ENCODE measurements at places on chromosomes 1 and 21.

DNA sequence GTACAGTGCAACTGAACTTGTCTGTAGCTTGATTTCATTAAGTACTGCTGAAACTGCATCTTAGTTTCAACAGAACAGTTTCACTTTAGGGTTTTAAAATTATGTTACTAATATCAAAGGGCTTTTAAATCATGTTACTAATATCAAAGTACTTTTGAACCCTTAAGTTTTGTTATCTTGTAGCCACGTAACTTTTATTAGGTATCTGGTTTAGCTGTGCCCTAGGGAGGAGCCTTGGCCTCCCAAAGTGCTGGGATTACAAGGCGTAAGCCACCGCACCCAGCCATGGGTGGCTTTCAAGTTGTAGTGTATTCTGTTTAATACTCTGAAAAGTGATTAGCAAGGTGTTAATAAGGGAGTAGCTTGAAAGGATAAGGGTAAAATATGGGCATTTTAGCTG is 2.0 kb downstream of the KDM4A start:
- peak overlapping the region; percentile 80 for H3K4me3 ChIP-seq
- H3K27ac ChIP-seq: peak overlapping the region; percentile 95
- peak; percentile 17 for DNase-seq
- no peaks in the 10 kb centered on the region for H3K27me3 ChIP-seq

DNA sequence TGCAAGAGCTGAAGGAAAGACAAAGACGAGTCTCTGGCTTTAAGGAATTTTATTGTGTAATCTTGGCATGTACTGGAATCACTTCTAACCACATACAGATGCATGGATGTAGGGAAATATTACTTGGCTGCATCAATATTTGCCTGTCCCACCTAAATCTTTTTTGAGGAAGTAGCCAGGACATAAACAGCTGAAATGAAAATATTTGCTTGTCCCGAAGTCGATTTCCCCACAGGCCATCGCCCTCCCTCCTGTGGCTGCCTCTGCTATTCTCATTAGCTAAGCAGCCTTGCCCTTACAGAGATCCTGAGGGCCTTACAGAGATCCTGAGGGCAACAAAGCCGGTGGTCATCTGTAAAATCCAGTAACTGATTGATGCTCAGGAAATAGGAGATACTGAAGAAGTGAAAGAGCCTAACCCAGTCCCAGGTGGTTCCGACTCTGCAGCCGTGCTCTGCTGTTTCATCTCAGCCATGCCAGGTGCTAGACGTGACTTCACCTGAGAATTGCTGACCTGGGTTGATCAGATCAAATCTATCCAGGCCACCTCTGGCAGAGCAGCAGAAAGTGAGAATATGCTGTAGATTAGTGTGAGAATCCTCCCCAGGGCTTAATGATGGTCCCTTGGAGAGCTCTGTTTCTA is 25.5 kb downstream of the MAN1C1 start:
- H3K4me1 ChIP-seq: peaks cover 19% of the 10 kb centered on the region
- DNase-seq: peak; percentile 18
- H3K27ac ChIP-seq: no peak overlapping the region

GRCh38 chr1:235511470-235512240 is 7.4 kb upstream of the B3GALNT2 start:
- H3K4me1 ChIP-seq: peaks cover under 1% of the 10 kb centered on the region
- no peaks in the 10 kb centered on the region for H3K36me3 ChIP-seq
- H3K4me3 ChIP-seq: no peak overlapping the region
- H3K27ac ChIP-seq: no peak overlapping the region

DNA sequence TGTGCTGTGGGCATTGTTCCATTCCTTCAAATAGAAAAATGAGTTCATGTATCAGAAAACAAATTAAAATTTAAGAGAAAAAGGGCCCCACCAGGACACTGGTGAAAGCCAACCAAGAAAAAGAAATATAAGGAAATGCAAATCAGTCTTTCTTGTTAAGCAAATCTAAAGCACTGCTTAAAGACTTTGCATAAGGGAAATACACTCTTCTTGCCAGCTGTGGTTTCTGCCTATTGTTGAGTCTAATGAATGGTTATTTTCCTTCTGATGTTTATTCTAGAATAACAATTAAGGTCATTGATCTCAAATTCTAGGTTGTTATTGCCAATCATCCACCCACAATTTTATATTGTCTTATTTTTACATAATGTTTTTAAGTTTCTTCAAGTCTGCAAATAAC is 158.6 kb upstream of the SNX7 start:
- H3K4me3 ChIP-seq: no peak overlapping the region
- H3K36me3 ChIP-seq: no peaks in the 10 kb centered on the region
- no peak for DNase-seq

GRCh38 chr1:151403612-151404011 is 4.2 kb downstream of the PSMB4 start:
- peaks cover 14% of the 10 kb centered on the region for H3K4me1 ChIP-seq
- H3K27ac ChIP-seq: no peak overlapping the region
- no peak overlapping the region for H3K4me3 ChIP-seq
- no peak for DNase-seq

DNA sequence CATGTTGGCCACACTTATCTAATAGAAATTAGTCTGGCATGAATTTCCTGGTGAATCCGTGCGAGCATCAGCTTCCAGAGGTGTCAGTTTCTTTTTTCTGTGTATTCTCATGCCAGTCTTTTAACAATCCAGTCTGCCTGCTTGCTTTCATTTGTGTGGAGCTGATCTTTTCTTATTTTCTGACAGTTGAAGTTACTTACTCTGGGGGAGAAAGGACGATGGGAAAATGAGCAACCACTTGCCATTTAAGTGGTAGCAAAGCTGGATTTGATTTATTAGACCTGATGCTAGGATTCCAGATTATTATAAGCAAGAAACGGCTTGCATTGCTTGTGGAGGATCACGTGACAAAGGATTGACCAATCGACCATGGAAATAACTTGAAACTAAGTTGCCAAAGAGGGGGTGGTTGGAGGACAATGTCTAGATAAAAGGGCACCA is 24.3 kb upstream of the APP start:
- no peak overlapping the region for H3K4me3 ChIP-seq
- no peaks in the 10 kb centered on the region for H3K4me1 ChIP-seq
- H3K27me3 ChIP-seq: no peaks in the 10 kb centered on the region
- no peak for DNase-seq

DNA sequence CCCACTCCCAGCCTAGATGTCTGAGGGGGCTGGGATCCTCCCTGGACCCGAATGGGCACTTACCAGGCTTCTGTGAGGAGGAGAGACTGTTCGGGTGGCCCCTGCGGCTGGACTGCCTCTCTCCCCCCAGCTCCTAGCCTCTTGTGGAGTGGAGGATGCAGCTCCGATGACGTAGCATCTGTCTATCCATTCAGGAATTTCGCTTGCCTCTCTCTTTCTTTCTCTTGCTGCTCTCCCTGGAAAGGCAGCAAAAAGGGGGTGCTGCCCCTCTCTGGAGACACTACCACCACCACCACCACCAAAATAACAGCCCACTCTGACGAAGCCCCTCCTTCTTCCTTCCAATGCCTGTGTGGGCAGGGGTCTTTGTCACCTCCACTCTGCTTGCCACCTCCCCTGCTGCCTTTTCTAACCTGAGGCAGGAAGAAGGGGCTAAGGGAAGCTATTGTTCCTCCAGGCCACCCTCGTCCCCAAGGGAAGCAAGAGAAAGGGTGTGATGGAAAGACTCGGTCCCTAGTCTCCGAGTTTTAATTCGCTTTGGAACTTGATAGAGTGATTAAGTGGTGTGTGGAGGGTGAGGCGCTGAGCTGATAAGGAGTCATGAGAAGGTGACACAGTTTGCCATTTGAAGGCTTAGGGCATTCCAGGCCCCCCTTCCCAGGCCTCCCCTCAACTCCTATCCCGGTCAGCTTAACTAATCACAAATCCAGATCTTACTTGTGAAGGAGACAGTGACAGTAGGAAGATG is 60.5 kb downstream of the RHBG start:
- no peaks in the 10 kb centered on the region for H3K36me3 ChIP-seq
- H3K4me3 ChIP-seq: no peak overlapping the region
- no peak overlapping the region for H3K27ac ChIP-seq
- peaks cover 17% of the 10 kb centered on the region for H3K27me3 ChIP-seq
- H3K4me1 ChIP-seq: no peaks in the 10 kb centered on the region
- DNase-seq: no peak

GRCh38 chr1:159071970-159072582 is 4.5 kb downstream of the AIM2 start:
- no peaks in the 10 kb centered on the region for H3K36me3 ChIP-seq
- no peaks in the 10 kb centered on the region for H3K4me1 ChIP-seq
- no peaks in the 10 kb centered on the region for H3K27me3 ChIP-seq
- H3K27ac ChIP-seq: no peak overlapping the region
- peak; percentile 79 for DNase-seq

DNA sequence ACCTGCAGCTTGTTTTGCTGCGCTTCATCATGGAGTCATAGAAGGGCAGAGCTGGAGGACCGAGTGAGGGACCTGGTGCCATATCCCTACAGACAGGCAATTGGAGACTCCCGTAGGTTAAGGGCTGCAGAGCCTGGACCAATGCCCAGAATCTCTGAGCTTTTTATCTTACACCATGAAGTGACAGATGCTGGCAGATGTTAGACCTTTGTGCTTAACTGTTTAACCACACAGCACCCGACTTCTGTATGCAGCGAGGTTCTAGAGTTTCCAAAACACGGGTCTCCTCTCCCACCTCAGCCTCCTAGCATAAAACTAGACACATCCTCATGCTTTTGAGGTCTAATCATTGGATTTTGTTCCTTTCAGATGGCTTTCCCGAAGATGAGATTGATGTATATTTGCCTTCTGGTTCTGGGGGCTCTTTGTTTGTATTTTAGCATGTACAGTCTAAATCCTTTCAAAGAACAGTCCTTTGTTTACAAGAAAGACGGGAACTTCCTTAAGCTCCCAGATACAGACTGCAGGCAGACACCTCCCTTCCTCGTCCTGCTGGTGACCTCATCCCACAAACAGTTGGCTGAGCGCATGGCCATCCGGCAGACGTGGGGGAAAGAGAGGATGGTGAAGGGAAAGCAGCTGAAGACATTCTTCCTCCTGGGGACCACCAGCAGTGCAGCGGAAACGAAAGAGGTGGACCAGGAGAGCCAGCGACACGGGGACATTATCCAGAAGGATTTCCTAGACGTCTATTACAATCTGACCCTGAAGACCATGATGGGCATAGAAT is 47.6 kb downstream of the B3GALT5 start:
- DNase-seq: peak; percentile 92
- no peak overlapping the region for H3K27ac ChIP-seq
- no peaks in the 10 kb centered on the region for H3K36me3 ChIP-seq
- H3K4me3 ChIP-seq: peak overlapping the region; percentile 0
- no peaks in the 10 kb centered on the region for H3K27me3 ChIP-seq
- H3K4me1 ChIP-seq: peaks cover 18% of the 10 kb centered on the region

- no peaks in the 10 kb centered on the region for H3K27me3 ChIP-seq
- H3K4me3 ChIP-seq: no peak overlapping the region
- no peak for DNase-seq
- no peaks in the 10 kb centered on the region for H3K4me1 ChIP-seq
- no peaks in the 10 kb centered on the region for H3K36me3 ChIP-seq
- H3K27ac ChIP-seq: no peak overlapping the region
These were observed 104.4 kb upstream of the UBE2U start for GRCh38 chr1:64098846-64099582.

GRCh38 chr1:29383746-29384371 is 147.5 kb downstream of the PTPRU start:
- DNase-seq: no peak
- no peak overlapping the region for H3K4me3 ChIP-seq
- H3K36me3 ChIP-seq: no peaks in the 10 kb centered on the region

- H3K4me3 ChIP-seq: no peak overlapping the region
- DNase-seq: no peak
- H3K27ac ChIP-seq: peak overlapping the region; percentile 12
- H3K36me3 ChIP-seq: no peaks in the 10 kb centered on the region
- H3K27me3 ChIP-seq: no peaks in the 10 kb centered on the region
- no peaks in the 10 kb centered on the region for H3K4me1 ChIP-seq
These were observed 50.5 kb downstream of the CD2 start for GRCh38 chr1:116804736-116805135.

DNA sequence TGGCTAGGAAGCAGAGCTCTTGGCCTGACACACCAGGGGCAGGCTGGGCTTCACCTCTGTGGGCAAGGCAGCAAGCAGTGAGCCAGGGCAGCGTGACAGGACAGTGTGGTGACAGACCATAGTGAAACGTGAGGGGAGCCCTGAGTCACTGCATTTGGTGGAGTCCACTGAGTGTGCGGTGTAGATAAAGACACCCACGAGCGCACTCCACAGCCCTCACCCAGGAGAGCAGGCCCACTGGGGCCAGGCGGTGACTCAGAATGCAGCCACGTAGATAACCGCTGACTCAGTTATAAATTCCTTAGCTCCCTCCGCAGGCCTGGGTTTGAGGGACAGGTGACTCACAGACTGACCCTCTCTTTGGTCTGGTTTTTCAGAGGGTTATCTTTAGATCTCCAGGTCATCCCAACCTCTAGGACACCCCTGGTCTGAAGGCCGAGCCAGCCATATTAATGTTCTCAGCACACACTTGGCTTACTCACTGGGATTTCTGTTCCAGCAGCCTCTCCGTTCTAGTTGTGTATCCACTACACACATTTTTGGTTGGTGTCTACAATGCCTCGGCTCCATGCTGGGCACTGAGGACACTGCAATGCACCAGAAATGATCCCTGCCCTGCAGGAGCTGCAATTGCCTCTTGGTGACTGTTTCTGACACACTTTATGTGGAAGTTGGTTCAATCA is 90.2 kb upstream of the TSPAN2 start:
- H3K27ac ChIP-seq: no peak overlapping the region
- H3K36me3 ChIP-seq: no peaks in the 10 kb centered on the region
- no peaks in the 10 kb centered on the region for H3K27me3 ChIP-seq
- no peaks in the 10 kb centered on the region for H3K4me1 ChIP-seq

- H3K27ac ChIP-seq: peak overlapping the region; percentile 88
- no peak overlapping the region for H3K4me3 ChIP-seq
- H3K27me3 ChIP-seq: no peaks in the 10 kb centered on the region
- DNase-seq: peak; percentile 62
- no peaks in the 10 kb centered on the region for H3K36me3 ChIP-seq
These were observed 21.7 kb upstream of the PEF1 start for GRCh38 chr1:31666263-31666963.

DNA sequence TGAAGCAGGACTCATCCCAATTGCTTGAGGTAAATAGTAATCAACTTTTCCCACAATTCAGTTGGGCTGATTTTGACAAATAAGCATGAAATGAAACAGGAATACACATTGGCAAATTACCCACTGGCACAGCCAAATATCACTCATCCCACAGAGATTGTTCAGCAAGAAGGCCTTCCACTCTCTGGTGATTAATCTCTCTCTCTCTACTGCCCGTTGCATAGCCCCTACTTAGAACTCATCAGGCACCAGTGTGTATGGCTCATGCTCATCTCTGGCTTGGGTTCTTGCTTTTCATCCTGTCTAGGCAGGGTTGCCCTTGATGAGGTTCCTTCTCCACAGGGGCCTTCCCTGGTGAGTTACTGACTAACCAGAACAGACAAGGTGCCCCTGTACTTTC is 1.1 kb downstream of the BSDC1 start:
- H3K27ac ChIP-seq: peak overlapping the region; percentile 95
- H3K27me3 ChIP-seq: no peaks in the 10 kb centered on the region
- H3K4me3 ChIP-seq: peak overlapping the region; percentile 91
- H3K36me3 ChIP-seq: peaks cover 19% of the 10 kb centered on the region

- peak; percentile 54 for DNase-seq
- H3K36me3 ChIP-seq: no peaks in the 10 kb centered on the region
- H3K4me1 ChIP-seq: peaks cover 35% of the 10 kb centered on the region
- H3K27me3 ChIP-seq: peaks cover 99% of the 10 kb centered on the region
- H3K4me3 ChIP-seq: peak within 1 kb of the TSS; percentile 56
- no peak within 1 kb of the TSS for H3K27ac ChIP-seq
These were observed at the start of gene DMBX1 for GRCh38 chr1:46489638-46490405. DMBX1 (plus strand) TSS chr1:46489836; CDS start chr1:46507011, 17,175 bp downstream.

- no peaks in the 10 kb centered on the region for H3K36me3 ChIP-seq
- no peak overlapping the region for H3K4me3 ChIP-seq
- no peaks in the 10 kb centered on the region for H3K4me1 ChIP-seq
- no peak for DNase-seq
- no peaks in the 10 kb centered on the region for H3K27me3 ChIP-seq
These were observed 2.7 kb downstream of the SLAMF7 start for GRCh38 chr1:160741612-160742348.

- no peaks in the 10 kb centered on the region for H3K4me1 ChIP-seq
- no peak overlapping the region for H3K27ac ChIP-seq
These were observed 26.8 kb downstream of the DNAJC11 start for GRCh38 chr1:6674771-6675170.
